Daoy (cell line): ENCODE measurements at places on chromosomes 16 and 17. TPM values are rescaled to one million over a fixed set of nuclear protein-coding genes. Genes with fewer than 3 reads are reported as not detected.

GRCh38 chr17:29722411-29723198 lies 99.9 kb upstream of the CORO6 start:
- DNase-seq = no peak

The FAM83G gene
- 15.1 and 20.2 TPM in 2 replicates for total RNA-seq

DNA sequence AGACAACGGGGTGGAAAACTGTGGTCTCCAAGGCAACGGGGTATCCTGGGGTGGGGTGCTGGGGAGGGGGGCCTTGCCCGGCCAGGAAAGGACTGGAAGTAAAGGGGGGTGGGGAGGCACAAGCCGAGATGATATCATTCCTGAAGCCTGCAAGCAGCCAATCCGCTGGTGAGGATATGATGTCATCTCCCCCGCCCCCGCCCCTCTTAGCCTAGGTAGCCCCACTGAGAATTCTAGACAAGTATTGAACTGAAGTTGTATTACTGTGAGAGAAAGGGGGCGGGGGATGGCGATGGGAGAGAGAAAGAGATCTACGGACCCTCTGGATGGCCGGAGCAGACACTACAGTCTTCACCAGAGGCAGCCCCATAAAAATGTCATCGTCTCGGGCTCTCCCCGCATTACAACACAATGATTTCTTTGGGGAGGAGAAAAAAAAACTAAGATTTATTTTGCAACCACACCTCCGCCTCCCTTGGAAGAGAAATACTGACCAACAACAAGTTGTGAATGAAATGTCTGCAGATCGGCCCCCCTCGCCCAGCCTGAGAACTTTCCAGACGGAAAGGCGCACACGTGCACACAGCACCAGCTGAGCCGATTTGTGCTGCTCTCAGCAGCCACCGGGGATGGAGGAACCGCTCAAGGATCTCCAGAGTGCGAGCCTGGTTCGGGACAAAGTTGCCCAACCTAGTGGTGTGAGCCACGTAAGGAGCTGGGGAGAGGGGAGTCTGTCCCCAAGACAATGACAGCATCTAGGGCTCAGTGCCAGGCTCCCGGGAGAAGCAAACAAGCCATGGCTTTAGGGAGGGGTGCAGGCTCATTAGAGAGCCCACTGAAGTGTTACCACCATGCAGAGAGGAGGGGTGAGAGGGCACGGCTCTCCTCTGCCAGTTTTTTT lies 222.1 kb downstream of the SOX9 start:
- peak; percentile 69 for DNase-seq

- peak; percentile 77 for DNase-seq
These were observed 1.0 kb upstream of the KRT20 start for GRCh38 chr17:40886090-40886489.

- no peak for DNase-seq
These were observed 4.8 kb downstream of the TAF1C start for GRCh38 chr16:84182104-84182503.

The VTN gene
- total RNA-seq = not detected in 2 replicates

GRCh38 chr17:62611728-62612127 lies 15.7 kb upstream of the MRC2 start:
- DNase-seq = no peak

DNA sequence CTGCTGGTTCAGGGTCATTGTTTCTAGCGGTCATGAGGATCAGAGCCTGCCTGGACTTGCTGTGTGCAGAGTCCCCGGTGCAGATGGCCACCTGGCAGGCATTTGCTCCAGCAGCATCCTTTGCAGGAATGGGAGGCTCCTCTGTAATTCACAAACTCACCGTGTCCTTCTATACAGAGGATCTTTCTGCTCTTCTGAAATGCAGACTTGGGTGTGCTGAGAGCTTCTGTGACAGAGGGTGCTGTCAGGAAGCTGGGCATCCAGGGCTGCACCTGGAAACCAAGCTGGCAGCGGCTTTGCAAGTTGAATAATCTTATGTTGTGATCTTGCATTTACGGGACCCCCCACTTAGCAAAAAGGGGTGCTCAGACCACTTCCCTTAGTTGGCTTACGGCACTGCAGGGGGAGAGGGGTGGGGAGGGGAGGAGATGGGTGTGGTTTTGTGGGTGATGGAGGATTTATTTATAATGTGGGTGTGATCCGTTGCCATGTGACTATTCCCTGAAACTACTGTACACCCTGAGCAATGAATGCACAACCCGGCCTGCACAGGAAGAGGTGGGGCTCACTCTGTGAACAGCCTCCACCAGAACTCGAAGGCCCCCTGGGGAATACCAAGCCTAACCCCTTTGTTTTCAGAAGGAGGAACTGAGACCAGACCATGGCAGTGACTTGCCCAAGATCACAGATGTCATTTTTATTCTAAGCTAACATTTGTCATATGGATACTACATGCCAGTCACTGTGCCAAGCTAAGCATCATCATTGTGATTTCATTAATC lies 178.3 kb downstream of the PRKCB start:
- DNase-seq = peak; percentile 37

- peak; percentile 39 for DNase-seq
These were observed 9.1 kb downstream of the TNFRSF13B start for GRCh38 chr17:16962804-16963203.

GRCh38 chr16:49931916-49932315 lies 76.0 kb upstream of the ZNF423 start:
- no peak for DNase-seq

DNA sequence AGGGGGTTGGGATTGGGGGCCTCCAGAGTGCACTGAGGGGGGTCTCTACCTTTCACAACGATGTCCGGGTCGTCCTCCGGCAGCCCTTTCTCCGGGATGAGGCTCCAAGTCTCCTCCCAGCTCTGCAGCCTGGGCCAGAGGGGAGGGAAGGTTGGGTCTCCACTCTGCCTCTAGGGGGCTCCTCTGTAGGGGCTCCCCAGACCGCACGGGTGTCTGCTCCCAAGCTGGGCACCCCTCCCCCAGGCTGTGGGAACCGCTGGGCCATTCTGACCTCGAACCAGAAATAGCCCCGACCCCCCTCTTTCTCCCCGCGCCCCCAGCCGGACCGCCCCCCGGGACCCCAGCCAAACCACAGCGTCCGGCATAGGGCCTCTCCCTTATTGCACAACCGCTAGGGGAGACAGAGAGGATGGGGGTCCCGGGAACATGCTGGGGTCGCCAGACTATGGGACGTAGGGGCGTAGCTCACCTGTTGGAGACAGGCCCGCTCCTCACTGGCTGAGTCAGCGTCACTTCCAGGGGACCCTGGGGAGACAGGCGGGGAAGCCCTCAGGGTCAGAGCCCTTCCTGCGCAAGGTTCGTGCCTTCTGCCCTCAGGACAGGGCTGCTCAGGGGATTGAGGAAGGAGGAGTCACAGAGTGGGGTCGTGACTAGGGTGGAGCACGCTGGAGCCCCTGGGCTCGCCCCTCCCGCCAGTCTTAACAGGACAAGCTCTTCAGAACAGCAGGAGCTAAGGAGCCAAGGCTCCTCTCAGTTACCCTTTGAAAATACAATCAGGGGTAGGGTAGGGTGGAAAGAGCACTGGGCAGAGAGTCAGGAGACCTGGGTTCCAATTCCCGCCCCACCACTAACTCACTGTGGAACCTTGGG lies 2.7 kb downstream of the PLEKHH3 start:
- DNase-seq = peak; percentile 52

The CHST5 gene
- 0.30 TPM in 1 of 2 replicates, not detected in the other for total RNA-seq

DNA sequence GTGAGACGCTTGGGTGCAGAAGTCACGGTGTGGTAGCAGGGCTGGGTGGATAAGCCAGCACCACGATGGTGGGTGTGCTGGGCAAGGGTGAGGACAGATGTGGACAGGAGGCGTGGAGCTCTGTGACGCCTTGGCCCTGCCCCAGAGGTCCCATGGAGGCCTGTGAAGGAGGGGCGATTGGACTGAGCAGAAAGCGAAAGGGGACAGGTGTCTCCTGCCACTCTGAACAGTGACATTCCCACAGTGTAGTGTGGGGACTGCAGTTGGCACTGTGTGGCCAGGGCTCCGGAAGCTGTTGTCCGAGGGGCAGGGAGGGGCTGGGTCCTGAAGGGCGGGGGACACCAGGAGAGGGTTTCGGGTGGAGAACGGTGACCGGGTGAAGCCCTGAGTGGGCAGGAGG lies 7.3 kb downstream of the TBC1D24 start:
- no peak for DNase-seq

GRCh38 chr17:17175917-17176316 lies 30.2 kb downstream of the PLD6 start:
- DNase-seq = no peak

DNA sequence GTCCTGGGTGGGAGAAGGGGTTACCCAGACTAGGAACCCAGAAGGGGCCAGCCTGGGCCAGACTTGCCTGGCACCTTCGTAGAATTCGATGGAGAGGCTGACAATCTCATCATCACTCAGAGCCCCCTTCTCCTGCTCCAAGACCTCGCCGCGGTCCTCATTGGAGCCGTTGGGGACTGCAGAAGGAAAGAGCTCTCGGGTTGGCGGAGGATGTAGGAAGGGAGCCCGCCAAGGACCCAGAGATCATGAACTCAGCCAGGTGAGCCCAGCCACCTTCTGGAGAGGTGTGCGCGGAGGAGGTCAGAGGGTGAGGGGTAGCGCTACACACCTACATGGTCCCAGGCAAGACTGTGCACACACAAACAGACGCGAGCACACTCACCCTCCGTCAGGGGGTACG lies 8.5 kb downstream of the CISD3 start:
- DNase-seq = no peak

GRCh38 chr17:14733376-14733775 lies 432.5 kb downstream of the HS3ST3B1 start:
- no peak for DNase-seq

GRCh38 chr16:51877686-51878085 lies 669.3 kb downstream of the TOX3 start:
- DNase-seq = no peak

The C1QBP gene
- total RNA-seq = 709 and 891 TPM in 2 replicates

The NRN1L gene
- not detected in 2 replicates for total RNA-seq

The MT1F gene
- total RNA-seq = 0.29 TPM in 1 of 2 replicates, not detected in the other

The SERPINF2 gene
- 0.06 and 0.80 TPM in 2 replicates for total RNA-seq

GRCh38 chr16:82963653-82964052 lies 336.9 kb downstream of the CDH13 start:
- DNase-seq = no peak

GRCh38 chr17:29570521-29570920 lies 2.0 kb downstream of the TP53I13 start:
- no peak for DNase-seq

DNA sequence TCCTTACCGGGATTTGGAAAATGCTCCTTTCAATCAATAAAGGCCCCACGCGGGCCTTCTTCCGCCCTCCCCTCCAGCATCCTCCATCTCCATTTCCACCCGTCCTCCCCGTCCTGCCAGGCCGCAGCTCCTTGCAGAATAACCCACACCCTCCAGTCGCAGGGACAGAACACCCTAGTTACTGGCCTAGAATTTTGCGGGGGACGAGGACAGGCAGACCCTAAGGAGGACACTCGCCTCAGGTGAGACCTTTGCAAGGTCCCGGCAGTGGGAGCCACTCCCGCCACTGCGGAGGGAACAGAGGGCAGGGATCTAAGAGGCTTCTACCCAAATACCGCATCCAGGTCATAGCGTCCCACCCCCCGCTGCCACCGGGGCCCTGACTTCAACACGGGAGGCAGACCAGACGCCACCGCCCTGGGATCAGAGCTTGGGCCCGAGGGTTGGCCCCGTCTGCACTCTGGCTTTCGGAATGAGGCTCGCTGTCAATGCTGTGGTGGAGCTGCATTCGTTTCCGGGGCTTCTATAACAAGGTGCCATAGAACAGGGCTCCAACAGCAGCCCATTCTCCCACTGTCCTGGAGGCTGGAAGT lies 26.8 kb downstream of the SLC25A10 start:
- no peak for DNase-seq

The SLC47A1 gene
- not detected in 2 replicates for total RNA-seq

The ZP2 gene
- not detected in 2 replicates for total RNA-seq

The ZPBP2 gene
- not detected in 2 replicates for total RNA-seq

DNA sequence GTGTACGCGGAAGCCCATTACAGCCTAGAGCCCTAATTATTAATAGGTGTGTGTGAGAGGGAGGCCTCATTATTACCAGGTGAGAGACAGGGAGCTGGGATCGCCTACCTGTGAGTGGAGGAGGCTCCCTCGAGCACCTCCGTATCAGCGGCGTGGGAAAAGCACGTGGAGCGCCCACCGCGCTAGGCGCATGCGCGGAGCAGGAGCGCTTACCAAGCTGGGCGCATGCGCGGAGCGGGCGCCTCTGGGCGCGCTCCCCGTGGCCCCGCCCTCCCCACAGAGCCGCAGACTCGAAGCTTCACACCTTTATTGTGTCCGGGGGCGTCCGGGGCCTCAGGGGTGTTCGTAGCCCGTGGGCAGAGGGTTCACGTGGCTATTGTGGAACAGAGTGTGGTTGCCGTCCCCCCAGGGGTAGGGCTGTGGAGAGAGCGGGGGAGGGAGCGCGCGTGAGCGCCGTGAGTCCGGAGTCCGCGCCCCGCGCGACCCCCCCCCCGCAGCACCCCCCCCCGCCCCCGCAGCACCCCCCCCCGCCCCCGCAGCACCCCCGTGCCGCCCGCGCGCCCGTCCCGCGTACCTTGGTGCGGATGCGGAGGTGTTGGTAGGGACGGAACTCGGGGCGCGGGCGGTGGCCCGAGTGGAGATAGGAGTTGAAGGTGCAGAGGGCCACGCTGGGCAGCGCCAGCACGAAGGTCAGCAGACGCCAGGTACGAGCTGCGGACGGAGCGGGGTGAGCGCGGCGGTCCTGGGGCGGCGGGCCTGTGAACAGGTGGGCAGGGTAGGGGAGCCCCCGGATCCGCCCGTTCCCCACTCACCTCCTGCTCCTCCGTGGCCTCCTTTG lies 500 bp downstream of the COX6A2 start:
- peak; percentile 80 for DNase-seq

The ZSCAN10 gene
- not detected in 2 replicates for total RNA-seq

The SLC52A1 gene
- not detected in 2 replicates for total RNA-seq

The STX1B gene
- total RNA-seq = under 0.01 TPM in 1 of 2 replicates, not detected in the other

The TMEM238L gene
- not detected in 2 replicates for total RNA-seq

GRCh38 chr17:76736349-76737081 lies 616 bp downstream of the SRSF2 start:
- DNase-seq = peak; percentile 60

DNA sequence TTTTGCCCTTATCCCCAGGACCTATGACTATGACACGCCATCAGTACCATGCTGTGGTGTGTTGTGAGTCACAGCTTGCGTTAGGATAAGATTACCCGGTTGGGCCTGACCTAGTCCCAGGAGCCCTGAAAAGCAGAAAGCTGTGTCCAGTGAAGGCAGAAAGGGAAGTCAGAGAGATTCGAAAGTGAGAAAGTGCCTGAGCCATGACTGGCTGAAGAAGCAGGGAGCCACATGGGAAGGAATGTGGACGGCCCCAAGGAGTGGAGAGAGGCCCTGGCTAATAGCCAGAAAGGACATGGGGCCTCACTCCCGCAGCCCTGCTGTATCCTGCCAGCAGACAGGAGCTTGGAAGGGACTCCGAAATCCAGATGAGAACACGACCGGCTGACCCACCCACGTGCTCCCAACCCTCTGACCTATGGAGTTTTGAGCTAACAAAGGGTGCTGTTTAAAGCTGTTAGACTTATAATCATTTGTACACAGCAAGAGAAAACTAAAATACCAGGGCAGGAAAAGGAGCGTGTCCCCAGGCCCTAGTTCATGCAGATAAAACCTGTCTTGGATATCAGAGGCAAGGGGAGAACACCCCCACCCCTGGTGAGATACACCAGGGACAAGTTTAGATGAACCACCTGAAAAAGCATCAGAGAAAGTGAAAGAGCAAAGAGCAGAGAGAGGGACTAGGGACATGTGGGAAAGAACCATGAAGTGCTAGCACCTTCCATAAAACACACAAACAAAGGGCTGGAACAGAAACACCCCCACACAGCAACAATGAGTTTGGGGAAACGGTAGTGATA lies 115.3 kb downstream of the SLC39A11 start:
- DNase-seq = peak; percentile 91

GRCh38 chr17:50668025-50668837 lies 33.5 kb downstream of the ABCC3 start:
- DNase-seq = peak; percentile 70

GRCh38 chr16:667113-667779 lies 686 bp upstream of the RHOT2 start:
- DNase-seq = no peak

GRCh38 chr16:85651629-85652430 lies 36.9 kb downstream of the GINS2 start:
- DNase-seq = no peak
